ENCODE measurements at places on chromosomes 16 and 17. TPM values are rescaled to one million over a fixed set of nuclear protein-coding genes. Genes with fewer than 3 reads are reported as not detected.

Gene PRKCA
- 5.4 TPM for total RNA-seq

Gene SEPTIN1
- total RNA-seq, result not detected

Gene CASKIN1
- total RNA-seq, result 0.05 TPM

Gene KRTAP16-1
- total RNA-seq, result 0.05 TPM

Gene TERF2IP
- total RNA-seq, result 54.4 TPM

Gene CSNK1D
- 69.2 TPM for total RNA-seq

Gene TMEM235
- total RNA-seq, result 0.51 TPM

Gene UBB
- total RNA-seq, result 1,882 TPM

Gene C16orf89
- total RNA-seq, result not detected

Gene OR1A1
- not detected for total RNA-seq

Gene PRRT2
- total RNA-seq, result not detected

Gene CDRT15
- total RNA-seq, result not detected

Gene IRX6
- total RNA-seq, result not detected

Gene PHF12
- total RNA-seq, result 16.8 TPM

Gene KRT24
- total RNA-seq, result not detected

Gene CD300E
- total RNA-seq, result not detected

Gene TAC4
- not detected for total RNA-seq

- DNase-seq, result no peak
Observed at GRCh38 chr16:79074541-79074940, 526.0 kb downstream of the MAF start.

- no peak for DNase-seq
Observed at GRCh38 chr17:73683771-73684170, 39.5 kb upstream of the SDK2 start.

DNA sequence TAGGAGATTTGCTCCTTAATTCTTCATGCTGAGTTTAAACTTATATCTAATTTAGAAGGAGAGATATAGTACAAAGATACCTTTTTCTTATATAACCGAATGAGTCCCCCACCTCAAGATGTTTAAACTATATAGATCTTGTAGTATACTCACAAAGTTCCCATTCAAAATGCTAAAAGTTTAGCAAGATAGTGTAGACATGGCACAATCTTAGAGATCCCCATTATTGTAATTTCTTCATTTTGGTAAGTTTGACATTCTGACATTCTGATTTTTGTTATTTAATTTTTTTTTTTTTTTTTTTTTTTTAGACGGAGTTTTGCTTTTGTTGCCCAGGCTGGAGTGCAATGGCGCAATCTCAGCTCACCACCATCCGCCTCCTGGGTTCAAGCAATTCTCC is 22.8 kb downstream of the SNTB2 start:
- no peak for DNase-seq

DNA sequence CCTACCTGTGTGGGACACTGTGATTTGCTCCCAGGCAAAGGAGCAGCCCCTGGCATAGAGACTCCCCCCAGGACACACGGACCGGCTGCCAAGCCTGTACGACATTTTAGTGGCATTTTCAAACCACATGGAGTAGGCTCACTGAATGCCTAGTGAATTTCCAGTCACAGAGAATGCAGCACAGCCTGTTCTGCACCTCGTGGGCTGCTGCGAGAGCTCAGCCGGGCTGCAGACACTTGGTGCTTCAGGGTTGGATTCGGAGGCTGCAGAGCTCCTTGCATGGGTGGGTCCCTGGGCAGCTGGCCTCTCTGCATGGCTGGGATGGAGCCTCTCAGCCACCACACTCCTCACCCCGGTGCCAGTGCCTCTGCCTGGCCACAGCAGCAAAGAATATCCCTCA is 51.2 kb upstream of the HNF1B start:
- no peak for DNase-seq

- DNase-seq, result no peak
Observed at GRCh38 chr17:72754513-72754912, 338.0 kb downstream of the SLC39A11 start.

DNA sequence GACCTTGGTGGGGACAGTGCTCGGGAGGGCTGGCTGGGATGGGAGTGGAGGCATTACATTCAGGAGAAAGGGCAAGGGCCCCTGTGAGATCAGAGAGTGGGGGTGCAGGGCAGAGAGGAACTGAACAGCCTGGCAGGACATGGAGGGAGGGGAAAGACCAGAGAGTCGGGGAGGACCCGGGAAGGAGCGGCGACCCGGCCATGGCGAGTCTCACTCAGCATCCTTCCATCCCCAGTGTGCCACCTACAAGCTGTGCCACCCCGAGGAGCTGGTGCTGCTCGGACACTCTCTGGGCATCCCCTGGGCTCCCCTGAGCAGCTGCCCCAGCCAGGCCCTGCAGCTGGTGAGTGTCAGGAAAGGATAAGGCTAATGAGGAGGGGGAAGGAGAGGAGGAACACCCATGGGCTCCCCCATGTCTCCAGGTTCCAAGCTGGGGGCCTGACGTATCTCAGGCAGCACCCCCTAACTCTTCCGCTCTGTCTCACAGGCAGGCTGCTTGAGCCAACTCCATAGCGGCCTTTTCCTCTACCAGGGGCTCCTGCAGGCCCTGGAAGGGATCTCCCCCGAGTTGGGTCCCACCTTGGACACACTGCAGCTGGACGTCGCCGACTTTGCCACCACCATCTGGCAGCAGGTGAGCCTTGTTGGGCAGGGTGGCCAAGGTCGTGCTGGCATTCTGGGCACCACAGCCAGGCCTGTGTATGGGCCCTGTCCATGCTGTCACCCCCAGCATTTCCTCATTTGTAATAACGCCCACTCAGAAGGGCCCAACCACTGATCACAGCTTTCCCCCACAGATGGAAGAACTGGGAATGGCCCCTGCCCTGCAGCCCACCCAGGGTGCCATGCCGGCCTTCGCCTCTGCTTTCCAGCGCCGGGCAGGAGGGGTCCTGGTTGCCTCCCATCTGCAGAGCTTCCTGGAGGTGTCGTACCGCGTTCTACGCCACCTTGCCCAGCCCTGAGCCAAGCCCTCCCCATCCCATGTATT is 1.1 kb downstream of the CSF3 start:
- DNase-seq, result no peak

- no peak for DNase-seq
Observed at GRCh38 chr16:83586461-83587200, 221.1 kb upstream of the HSBP1 start.

DNA sequence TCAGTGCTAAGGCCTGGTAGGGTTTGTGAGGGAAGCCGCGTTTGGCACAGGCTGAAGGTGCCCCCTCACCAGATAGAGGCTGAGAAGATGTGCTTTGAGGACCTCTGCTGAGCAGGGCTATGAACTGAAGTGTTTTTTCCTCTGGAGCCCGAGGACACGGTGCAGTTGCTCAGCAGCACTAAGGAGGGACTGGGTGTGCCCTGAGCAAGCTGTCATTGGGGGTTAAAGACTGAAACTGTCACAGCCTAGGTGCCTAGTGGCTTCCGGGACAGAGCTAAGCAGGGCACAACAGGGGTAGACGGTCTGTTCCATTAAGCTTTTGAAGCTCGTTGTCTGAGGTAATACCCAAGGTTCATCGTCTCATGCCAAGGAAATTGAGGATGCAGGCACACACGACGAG is 24.8 kb upstream of the ASGR2 start:
- DNase-seq, result no peak

DNA sequence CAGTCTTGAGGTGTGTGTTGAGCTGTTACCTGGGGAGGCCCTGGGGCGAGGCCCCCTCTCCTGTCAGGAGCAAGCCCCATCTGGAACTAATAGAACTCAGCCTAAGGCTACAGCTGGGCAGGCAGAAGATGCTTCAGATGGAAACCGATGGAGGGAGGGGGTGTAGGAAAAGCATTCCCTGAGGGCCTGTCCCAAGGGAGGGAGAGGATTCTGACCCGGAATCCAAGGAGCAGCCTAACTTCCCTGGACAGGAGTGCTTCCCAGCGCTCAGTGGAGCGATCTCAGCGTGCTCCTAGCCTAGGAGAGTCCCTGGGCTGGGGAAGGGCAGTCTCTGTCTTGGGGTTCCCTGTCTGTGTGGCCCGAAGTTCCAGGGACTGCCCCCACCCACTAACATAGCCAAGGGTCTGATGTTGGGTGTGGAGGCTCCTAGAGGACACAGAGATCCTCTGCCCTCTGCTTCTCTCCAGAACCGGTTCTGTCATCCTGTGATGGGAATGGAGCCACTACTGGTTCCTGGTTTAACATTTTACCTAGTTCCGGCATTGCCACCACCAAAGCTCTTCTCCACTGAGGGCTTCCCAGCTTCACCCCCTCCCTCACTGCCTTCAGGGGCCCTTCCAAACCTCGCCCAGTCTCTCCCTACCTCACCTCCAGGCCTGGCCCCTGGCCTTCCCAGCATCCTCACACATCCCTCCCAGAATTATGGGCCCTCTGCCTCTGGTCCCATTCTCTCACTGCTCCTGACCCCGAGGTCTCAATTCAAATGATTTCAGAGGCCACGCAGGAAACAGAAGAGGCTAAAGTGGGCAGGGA is 58.7 kb downstream of the RTN4RL1 start:
- DNase-seq, result no peak

GRCh38 chr17:55527540-55528118 is 16.4 kb upstream of the SMIM36 start:
- DNase-seq, result peak; percentile 80

DNA sequence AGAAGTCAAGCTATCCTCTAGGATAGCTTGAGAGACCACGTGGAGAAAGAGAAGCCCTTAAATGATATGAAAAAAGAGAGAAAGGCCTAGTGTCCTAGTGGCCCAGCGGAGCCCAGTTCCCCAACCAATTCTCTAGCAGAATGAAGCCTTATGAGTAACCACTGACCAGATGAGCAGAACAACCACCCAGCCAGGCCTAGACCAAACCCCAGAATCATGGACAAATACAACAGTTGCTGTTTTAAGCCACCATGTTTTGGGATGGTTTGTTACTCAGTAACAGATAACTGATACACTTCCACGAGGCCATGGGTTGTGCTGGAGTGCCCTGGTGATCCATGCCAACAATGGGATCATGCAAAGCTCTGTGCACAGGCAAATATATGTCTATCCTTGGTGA is 377.1 kb downstream of the SOX9 start:
- no peak for DNase-seq

GRCh38 chr17:28540231-28540630 is 12.2 kb downstream of the UNC119 start:
- DNase-seq, result no peak

GRCh38 chr16:8572919-8573724 is 17.2 kb downstream of the TMEM114 start:
- peak; percentile 32 for DNase-seq

DNA sequence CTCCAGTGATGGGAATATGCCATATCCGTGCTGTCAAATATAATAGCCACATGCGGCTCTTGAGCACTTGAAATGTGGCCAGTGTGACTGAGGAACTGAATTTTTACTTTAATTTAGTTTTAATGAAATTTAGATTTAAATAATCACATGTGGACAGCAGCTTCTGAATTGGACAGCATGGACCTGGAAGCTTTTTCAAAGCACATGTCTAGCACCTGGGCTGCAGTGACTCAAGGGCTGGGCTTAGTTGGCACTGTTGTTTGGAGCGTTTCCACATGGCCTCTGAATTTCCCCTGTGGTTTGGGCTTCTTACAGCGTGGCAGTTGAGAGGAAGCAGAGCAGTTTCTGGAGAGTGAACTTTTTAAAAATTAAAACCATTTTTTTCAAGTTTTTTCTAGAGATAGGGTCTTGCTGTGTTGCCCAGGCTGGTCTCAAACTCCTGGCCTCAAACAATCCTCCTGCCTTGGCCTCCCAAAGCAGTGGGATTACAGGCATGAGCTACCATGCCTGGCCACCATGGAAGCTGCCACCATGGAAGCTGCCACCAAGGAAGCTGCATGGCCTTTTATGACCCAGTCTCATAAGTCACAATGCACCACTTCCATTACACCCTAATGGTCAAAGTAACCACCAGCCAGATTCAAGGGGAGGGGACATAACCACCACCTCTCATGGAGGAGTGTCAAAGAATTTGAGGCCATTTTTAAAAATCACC is 6.7 kb upstream of the TOB1 start:
- DNase-seq, result no peak

DNA sequence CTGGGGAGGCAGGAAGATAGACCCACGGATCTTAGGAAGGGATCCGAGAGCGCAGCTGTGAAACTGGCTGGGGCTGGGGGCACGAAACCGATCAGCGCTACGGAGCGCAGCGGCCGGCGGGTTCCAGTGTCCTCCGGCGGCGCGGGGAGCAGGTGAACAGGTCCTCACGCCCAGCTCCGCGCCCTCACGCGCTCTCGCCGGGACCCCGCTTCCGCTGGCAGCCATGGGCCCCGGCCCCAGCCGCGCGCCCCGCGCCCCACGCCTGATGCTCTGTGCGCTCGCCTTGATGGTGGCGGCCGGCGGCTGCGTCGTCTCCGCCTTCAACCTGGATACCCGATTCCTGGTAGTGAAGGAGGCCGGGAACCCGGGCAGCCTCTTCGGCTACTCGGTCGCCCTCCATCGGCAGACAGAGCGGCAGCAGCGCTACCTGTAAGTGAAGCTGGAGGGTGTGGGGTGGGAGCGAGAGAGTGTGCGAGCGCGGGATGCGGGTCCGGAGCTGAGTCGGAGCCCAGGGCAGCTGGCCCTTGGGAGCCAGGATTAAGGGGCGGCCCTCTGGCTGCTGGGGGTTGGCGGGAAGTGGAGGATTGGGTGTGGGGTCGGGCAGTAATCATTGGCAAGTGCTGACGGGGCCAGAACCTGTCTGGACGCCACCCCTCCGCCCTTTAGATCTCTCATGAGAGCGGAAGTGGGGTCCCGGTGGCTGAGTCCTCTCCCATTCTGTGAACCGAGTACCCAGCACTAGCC is 479 bp downstream of the ITGA3 start:
- DNase-seq, result peak; percentile 79

- no peak for DNase-seq
Observed at GRCh38 chr16:71676236-71676635, 48.3 kb downstream of the PHLPP2 start.

DNA sequence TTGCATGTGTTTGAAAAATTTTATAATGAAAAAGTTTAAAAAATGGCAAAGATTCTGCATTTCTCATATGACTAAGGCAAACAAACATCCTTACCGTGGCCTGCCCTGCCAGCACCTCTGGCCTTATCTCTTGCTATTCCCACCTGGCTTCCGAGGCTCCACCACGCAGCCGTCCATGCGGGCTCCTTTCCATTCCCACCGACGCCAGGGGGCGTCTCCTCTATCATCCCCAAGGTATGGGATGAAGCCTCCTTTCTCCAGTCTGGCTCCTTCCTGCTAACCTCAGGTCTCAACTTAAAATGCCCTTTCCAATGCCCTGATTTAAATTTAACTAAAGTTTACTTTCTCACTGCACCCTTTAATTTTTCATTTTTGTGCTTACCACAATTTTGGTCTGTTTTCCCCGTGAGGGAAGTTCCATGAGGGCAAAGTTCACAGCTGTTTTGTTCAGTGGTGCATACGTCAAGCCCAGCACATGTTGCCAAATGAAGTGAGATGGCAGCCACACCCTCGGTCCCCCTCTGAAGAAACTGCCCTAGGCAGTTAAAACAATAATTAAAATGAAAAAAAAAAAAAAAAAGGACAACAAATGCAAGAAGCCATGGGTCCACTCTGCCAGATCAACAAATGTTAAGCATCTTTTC is 13.3 kb upstream of the SDK2 start:
- DNase-seq, result peak; percentile 14

GRCh38 chr17:64533784-64534183 is 27.0 kb downstream of the CEP95 start:
- DNase-seq, result no peak

- DNase-seq, result peak; percentile 28
Observed at GRCh38 chr16:70432723-70433457, 6.0 kb downstream of the ST3GAL2 start.

Data from dermis blood vessel endothelial cell (primary cell).